ENCODE measurements at places on chromosomes 3 and 15.
A peak's percentile ranks its signal among the peaks of the same experiment; 100 is the strongest.

DNA sequence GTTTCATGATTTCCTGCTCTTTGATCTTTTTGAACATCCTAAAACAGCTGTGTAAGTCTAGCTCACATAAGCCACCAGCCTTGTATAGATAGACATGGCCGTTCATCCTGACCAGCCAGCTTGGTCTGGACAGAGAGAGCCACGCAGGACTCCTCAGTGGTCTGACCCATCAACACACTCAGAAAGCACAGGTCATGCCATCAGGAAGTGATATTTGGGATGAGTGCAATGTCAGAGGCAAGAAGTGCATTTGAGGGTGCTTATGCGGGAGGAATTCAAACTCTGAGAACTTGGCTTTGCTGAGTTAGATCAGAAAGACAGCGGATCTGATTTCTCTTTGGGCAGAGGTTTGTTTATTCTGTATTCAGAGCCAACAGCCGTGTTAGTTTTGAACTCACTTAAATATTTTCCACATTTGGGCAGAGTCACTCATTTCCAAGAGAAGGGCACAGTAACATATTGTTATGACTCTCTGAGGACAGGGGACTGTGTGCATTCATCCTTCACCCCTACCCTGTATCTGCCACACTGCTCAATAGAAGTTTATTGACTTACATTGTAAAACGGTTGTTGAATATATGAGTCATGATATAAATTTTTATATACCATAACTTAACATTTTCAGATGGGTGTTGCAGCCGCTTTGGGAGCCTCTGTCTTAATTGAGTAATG, 225.3 kb upstream of the LYSMD4 start:
- DNase-seq: no peak

DNA sequence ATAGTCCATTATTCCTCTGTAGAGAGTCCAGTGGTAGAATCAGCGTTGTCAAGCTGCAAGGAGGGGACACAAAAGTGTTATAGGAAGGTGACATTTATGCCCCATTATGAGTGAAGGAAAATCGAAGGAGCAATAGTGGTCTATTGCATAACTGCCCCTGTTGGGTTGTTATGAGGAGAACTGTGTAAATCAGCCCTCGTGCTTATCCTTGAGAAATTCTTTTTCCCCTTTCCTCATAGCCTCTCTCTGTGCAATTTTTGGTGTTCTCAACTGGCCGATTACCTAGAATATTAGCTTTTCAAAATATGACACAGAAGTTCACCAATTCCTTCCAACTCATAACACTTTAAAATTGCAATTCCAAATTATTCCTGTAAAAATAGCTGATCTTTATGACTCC, 286.6 kb downstream of the RBMS3 start:
- DNase-seq: no peak

DNA sequence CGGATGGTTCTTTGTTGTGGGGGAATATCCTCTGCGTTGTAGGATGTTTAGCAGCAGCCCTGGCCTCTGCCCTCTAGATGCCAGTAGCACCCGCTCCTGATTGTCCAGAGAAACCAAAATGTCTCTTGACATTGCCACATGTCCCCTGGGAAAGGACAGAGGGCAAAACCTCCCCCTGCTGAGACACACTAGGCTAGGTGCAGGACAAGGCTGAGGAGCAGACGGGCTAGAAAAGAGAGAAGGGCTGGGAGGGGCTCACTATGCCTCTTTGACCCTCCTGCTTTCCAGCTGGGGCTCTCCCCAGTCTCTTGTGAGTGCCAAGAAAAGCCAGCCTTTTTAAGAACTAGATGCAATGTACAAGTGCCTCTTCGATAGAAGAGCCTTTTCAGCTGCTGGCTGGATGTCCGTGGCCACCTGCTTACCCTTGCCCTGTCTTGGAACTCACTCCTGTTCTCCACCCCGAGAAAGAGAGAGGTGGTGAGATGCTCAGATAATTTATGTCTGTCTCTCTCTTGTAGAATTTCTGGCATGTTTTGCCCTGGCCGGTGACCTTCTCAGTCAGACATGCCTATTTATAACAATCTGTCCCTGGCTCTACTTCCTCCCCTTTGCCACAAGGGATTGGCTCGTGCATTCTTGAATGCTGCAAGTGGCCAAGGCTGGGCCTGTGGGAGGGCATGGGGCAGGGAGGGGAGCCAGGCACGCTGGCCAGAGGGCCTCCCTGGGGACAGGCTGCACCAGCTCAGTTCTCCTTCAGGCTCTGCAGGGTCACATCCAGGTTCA, 142.6 kb downstream of the RPLP1 start:
- DNase-seq: no peak

DNA sequence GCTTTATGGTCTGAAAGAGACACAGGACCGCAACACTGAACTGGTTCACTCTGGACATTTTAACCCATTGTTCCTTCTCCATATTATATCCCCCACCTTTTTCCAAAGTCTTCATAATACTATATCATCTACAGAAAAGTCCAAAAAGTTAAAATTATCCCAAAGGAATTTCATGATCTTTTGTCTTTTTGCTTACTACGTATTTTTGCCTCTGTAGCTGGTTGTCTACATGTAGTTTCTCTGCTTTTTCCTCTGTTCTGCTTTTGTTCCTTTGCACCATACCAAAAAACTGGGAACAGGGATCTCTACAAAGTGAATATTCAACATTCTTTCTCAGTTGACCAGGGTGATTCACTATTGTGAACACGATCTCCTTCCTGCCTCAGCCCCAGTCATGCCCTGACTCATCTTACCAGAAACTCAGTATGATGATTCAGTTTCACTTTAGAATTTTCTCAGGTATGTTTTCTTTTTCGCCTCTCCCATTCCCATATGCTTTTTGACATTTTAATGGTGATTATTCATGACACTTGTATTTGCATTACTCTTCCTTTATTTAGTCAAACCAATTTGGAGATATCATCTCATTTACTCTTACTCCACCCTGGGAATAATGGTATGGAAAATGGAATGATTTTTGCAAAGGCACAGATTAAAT, 14.5 kb downstream of the EMC4 start:
- DNase-seq: no peak

DNA sequence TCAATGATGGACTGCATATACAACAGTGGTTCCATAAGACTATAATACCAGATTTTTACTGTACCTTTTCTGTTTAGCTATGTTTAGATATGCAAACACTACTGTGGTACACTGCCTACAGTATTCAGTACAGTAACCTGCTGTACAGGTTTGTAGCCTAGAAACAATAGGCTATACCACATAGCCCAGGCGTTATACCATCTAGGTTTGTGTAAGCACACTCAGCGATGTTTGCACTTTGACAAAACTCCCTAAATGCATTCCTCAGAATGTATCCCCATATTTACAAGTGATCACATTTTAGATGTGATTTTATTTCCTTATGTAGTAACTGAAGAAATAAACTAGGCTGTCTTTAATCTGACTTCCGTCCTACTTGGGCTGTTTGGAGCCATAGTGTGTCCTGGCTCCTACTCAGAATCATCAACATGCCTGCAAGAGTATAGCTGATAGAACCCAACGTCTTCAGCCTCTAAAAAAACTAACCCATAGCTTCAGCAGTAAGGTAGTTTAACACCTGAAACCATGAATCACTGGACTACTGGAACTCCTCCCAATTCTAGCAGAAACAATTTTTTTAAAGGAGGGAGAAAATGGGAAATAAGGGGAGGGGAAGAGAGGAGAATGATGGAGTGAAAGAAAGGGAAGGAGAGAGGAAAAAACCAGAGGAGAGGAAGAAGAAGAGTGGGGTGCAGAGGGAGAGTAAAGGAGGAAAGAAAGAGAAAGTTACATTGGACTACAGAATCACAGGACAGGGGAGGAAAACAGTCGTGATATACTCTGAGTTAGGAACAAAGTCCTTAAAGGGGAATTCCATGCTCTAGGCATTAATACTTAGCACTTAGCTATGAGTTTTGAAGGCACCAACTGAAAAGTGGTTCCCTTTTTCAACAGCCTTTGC, 67.7 kb upstream of the PLXND1 start:
- no peak for DNase-seq

DNA sequence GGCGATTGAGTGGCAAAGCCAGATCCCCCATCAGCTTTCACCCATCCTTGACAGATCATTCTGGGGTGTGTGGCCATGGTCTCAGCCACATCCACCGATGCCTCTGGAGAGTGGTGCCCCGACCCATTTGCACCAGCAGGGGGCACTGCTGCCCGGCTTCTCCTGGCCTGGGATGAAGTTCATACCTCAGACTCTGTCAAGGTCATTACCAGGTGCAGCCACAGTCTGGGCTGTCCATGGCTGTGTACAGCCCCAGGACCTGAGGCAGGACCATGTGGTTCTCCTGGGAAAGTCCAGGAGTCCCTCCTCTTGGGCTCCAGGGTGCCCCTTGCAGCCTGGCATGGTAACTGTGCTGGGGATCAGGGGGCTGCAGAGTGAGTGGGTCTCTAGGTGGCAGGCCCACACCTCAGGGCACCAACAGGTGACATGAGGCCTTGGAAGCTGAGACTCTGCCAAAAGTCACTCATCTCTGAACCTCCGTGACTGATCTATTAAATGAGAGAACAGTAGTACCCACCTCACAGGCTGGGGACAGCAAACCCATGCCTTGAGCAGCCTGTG, 67.2 kb downstream of the CACNA2D2 start:
- DNase-seq: peak; percentile 58

- DNase-seq: no peak
These were observed 725 bp downstream of the SRP14 start for GRCh38 chr15:40038275-40038637.

DNA sequence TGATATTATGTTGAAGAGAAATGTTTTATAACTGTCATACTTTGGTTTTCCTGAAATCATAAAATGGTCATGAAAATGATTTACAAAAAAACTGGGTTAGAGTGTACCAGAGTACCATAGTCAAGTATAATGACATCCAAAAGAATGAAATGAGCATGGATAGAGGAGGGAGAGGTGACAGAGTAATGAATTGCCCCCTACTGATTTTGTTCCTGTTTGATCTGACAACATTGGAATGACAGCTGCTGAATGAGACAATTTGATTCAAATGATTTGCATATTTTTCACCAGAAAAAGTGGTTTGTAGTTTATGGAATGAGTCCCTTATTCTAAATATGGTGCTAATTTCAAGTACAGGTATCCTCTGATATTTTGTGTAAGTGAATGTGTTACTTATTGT, 271.7 kb downstream of the CNTN4 start:
- no peak for DNase-seq

DNA sequence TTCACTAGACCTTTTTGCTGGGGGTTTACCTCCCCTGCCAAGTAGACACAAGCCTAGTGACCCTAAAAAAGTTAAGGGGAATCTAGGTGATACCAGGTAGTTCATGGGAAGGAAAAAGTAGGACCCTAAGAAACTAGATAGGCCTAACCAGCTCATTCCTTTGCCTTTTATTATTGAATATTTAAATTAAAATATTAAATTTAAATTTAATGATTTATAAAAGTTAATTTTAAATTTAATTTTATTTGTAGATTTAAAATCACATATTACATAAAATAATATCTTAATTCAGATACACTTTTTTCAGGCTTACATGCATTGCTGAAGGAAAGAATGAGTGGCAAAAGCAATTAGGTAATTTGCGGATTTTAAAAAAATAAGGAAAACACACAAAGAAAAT, 584.9 kb downstream of the AGBL1 start:
- no peak for DNase-seq

- no peak for DNase-seq
These were observed 129.1 kb downstream of the WNT7A start for GRCh38 chr3:13750731-13751130.

DNA sequence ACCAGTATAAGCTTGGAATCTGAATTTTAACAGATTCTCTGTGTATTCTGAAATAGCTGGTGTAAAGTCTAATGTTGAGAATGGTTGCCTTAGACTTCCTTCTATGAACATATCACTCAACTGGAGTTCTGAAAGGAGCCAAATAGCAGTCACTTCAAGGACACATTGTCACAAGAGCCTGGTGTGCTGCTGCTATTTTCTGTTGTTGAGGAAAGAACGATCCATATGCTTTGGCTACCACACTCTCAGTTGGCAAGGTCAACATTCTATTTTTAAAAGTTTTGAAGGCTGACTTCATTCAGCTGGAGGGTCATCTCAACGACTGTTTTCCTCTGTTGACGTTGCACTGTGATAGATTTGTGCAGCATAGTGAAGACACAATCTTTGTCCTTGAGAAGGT, 248.7 kb downstream of the TUSC7 start:
- no peak for DNase-seq

DNA sequence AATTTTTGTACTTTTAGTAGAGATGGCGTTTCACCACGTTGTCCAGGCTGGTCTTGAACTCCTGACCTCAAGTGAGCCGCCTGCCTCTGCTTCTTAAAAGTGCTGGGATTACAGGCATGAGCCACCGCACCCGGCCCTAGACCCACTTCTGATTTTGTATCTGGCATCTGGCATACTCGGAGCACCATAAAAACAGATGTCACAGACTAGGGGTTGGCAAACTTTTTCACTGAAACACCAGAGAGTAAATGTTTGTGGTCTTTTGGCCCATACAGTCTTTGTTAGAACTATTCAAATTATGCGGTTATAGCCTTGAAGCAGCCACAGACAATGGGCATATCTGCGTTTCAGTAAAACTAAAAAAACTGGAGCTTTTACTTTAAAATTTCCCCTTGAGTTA, 110.7 kb downstream of the TJP1 start:
- DNase-seq: no peak

Measured in activated CD4-positive, CD25-positive, alpha-beta regulatory T cell treated with anti-CD3 and anti-CD28 coated beads, Interleukin-2, amount 50 U/mL, for 16 hours (primary cell).